ENCODE measurements at places on chromosomes 2 and 18.

DNA sequence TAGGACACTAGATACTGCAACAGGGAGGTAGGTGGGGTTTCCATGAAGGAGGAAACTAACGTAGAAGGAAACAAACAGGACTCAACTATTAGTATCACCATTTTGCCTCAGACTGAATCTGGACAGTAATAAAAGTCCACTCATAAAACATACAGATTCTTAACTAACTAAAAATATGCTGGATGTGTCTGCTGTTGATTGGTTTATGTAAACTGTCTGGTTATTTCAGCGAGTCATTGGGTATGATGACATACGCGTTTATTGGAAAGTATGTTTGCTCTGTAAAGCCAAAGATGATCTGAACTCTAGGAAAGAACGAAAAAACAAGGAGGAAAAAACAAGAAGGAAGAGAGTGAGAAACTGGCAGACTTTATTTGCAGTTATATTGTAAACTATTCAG lies 1816.1 kb upstream of the LRRTM1 start:
- no peak for DNase-seq
- no peaks in the 10 kb centered on the region for H3K27me3 ChIP-seq
- no peaks in the 10 kb centered on the region for H3K36me3 ChIP-seq
- no peaks in the 10 kb centered on the region for H3K4me1 ChIP-seq

DNA sequence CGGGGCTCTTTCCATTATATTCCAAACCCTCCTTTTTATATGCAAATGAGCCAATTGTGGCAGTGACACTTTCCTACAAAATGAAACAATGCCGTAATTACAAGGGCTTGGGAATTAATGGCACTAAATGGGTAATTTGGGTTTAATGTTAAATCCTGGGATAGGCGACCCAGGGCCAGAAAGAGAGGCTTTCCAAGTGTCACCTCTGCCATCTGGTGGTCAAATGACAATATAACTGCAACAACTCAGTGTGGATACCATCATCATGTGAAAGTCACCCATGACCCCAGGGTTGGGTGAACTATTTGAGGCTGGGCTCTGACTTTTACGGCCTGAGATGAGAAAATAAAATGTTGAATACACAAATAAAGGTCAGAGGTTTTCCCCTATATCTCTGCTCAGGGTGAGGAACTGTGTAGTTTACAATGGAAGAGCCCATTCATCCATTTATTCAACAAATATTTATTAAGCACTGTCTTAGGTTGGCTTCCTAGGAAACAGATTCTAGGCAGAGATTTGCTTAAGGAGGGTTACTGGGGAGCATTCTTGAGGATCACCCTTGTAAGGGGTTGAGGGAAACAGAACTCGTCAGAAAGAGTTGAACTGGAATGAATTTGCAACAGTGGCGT lies 13.6 kb upstream of the THADA start:
- no peaks in the 10 kb centered on the region for H3K36me3 ChIP-seq
- peak; percentile 32 for DNase-seq
- no peak overlapping the region for H3K27ac ChIP-seq
- no peak overlapping the region for H3K4me3 ChIP-seq
- no peaks in the 10 kb centered on the region for H3K4me1 ChIP-seq

GRCh38 chr18:76468345-76469304 lies 26.4 kb downstream of the ZNF516 start:
- no peak overlapping the region for H3K27ac ChIP-seq
- H3K27me3 ChIP-seq = no peaks in the 10 kb centered on the region

DNA sequence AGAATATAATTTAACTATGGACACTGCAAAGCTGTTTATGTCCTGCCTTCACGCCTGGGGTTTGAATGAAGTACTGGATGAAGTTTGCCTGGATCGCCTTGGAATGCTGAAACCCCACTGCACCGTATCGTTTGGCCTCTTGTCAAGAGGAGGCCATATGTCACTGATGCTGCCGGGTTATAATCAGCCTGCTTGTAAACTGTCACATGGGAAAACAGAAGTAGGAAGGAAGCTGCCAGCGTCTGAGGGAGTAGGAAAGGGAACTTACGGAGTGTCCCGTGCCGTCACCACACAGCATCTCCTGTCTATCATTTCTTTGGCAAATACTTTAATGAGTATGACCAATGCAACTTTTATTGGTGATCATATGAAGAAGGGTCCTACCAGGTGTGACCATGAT lies 105.8 kb downstream of the WDR7 start:
- H3K4me3 ChIP-seq = no peak overlapping the region
- peaks cover 8% of the 10 kb centered on the region for H3K36me3 ChIP-seq
- no peaks in the 10 kb centered on the region for H3K4me1 ChIP-seq

GRCh38 chr18:813172-814071 lies 1.4 kb upstream of the YES1 start:
- peak overlapping the region; percentile 60 for H3K4me3 ChIP-seq
- H3K4me1 ChIP-seq = peaks cover 30% of the 10 kb centered on the region
- no peaks in the 10 kb centered on the region for H3K36me3 ChIP-seq

GRCh38 chr2:152453129-152453911 lies 118.3 kb downstream of the FMNL2 start:
- no peak overlapping the region for H3K27ac ChIP-seq
- no peaks in the 10 kb centered on the region for H3K4me1 ChIP-seq
- no peaks in the 10 kb centered on the region for H3K36me3 ChIP-seq
- H3K27me3 ChIP-seq = no peaks in the 10 kb centered on the region
- no peak overlapping the region for H3K4me3 ChIP-seq

- H3K4me1 ChIP-seq = peaks cover 13% of the 10 kb centered on the region
- no peaks in the 10 kb centered on the region for H3K27me3 ChIP-seq
- peaks cover 12% of the 10 kb centered on the region for H3K36me3 ChIP-seq
Measured at GRCh38 chr2:108786008-108786353, 590 bp upstream of the CCDC138 start.

DNA sequence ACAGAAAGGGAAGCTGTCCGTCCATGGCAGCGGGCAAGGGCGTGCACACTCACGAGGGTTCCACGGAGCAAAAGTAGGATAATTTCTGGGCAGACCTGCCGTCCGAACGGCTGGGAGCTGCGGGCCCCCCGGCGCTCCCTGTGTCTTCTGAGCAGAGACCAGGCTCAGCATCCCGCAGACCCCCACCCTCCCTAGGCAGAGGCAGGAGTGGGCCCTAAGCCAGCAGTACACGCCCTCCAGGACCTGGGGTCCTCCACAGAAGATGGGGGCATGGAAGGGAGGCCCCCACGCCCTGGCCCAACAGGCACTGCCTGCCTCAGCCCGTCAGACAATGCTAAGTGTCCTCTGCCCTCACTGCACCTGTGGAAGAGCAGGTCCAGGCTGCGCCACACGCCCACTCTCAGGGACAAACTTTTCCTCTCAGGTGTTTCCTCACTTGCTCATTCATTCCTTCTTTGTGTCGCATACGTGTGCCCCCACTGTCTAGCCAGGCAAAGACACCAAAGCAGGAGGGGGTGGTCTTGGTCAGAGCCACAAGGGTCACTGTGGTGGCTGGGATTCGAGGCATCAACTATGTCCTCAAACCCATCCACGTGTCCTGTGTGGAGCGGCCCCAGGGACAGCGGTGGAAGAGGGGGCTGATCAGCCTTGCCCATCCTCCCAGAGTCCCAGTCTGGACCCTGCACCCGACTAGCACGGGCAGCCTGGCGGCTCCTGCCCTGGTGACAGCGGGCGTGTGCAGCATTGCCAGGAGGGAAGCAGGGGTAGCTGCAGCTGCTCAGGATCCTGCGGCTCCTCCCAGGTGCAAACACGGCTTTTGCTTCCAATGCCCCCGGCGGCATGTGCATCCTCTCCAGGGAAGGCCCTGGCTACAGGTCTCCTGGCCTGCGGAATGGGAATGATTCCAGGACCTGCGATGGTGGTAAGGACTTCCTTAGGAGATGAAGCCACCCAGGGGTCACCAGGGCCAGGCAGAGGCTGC lies 2.4 kb upstream of the GPC1 start:
- no peaks in the 10 kb centered on the region for H3K4me1 ChIP-seq
- H3K36me3 ChIP-seq = no peaks in the 10 kb centered on the region
- H3K27me3 ChIP-seq = no peaks in the 10 kb centered on the region
- DNase-seq = no peak
- H3K27ac ChIP-seq = no peak overlapping the region

All from naive thymus-derived CD4-positive, alpha-beta T cell (primary cell).